WTC11 (cell line): ENCODE measurements at places on chromosomes 4 and X.

DNA sequence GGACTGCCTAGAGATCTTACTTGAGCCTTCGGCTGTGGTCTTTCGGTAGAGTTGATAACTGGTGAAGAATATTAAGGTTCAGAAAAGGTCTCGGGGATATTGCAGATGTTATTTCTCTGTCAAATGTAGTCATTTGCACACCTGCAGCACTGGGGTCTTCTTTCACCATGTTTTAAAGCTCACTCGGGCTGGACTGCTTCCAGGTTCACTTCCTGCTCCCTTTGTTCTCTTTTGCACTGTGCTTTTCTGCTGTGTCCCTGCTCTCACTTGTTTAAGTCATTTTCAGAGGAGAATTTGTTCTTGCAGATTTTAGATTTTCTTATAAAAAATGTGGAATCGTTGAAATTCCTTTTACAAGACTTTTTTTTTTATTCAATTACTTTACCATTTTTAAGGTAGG lies 68.5 kb downstream of the BMPR1B start:
- no peak for DNase-seq

DNA sequence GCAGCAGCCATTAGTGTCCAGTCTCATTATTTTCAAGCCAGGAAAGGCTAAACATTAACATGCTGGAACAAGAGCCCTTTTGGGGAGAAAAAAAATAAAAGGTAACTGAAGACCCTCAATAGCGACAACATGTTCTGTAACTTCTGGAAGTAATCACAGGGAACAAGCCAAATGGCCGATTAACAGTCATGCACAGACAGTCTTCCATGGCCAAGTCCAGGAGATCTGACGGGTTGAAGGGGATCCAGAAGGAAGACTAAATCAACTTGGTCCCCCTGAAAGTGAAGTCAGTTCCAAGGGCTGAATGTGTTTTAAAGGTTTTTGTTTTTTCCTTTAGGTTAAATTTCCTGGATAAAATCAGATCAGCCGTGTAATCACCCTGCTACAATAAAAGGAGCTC lies 52.5 kb downstream of the LNX1 start:
- no peak for DNase-seq

DNA sequence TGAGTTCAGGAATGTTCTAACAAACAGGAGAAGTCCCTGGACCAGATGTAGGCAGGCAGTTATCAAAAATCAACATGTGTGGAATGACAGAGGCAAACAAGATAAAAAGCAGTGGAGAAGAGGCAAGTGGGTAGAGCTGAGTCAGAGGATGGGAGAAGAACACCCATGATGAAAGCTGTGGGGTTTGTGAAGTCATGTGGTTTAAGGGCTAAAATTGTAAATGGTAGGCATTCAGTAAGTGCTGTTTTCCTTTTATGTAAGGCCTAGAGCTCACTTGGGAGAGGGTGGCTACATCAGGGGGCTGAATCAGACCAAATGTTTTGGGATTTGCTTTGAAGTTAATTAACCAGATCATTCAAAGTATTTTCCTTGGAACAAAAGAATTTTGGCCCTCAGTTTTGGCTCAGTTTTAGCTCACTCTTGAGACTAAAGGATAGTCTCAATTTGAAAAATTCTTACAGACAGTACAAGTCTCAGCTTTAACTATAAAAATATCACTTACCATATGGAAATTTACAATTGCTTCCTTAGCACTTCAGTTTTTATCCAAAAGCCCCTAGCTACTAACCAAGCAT lies 114.5 kb upstream of the PCDH7 start:
- DNase-seq = no peak

DNA sequence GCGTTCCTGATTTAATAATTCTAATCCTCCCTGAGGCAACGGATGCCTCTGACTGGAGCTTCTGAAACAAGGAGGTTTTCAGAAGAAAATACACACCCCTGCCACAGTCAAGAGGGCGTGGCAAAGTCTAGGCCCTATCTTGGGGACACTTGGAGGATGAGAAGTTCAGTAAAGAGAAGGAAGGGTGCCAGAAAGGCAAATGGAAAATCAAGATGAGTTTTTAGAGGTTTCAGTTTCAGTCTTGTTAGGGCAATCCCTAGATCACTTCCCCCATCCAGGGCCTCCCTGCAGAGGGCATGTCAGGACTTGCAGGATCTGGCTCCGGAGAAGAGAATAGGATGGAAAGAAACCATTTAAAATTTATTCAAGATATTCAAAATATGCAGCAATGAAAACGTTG lies 28.5 kb upstream of the FGF2 start:
- peak; percentile 41 for DNase-seq

GRCh38 chr4:105594099-105595010 lies 41.9 kb downstream of the ARHGEF38 start:
- DNase-seq = no peak

- no peak for DNase-seq
Measured at GRCh38 chr4:185472103-185472542, 590 bp upstream of the CCDC110 start.

DNA sequence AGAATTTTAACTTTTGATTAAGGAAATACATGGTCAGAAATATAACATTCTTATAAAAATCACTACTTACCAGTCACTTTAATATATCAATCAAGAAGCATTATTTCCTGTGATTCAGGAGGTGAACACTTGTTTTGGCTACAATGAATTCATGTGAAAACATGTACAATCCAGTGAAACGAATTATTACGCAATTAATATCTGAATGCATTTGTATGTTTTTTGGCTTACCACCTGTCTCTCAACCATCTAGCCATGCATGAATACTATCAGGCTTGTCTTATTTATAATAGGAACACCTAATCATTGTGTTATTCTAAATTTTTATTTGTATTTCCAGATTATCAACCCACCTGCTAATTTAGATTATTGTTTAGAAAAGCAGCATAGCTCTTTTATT lies 44.6 kb upstream of the VCX start:
- no peak for DNase-seq

- no peak for DNase-seq
Measured at GRCh38 chr4:107719207-107719921, 670 bp downstream of the PAPSS1 start.

DNA sequence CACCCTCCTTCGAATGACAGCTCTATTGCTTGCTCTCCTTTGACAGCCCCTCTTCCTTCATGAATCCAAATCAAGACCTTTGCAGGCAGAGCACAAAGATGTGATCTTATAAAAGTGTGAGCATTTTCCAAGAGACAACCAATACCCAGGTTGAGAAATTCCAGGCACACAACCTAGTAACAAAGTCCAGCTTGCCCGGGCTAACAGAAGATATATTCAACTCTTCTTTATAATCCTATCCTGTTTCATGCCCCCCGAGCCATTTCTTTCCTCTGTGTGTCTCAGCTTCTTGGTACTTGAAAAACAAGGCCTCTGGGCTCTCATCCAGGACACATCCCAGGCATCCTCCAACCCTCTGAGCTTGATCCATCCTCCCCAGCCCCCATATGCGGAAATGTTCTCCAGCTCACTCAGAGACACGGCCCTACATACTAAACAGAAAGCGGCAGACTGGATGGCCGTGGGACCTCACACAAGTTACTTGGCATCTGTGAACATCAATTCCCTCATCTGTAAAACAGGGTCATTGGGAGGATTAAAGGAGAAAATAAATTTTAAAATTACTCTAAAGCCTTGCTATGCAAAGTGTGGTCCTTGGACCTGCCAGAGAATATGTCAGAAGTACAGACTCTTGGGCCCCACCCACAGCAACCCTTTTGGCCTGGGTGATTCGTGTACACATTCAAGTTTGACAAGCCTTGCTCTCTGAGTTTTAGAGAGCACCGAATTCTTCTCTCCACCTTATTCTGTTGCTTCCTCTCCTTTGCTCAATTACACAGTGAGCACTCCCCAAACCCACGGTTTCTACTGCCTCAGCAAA lies 627.0 kb downstream of the BCOR start:
- no peak for DNase-seq

- no peak for DNase-seq
Measured at GRCh38 chrX:77779695-77780094, 6.3 kb downstream of the ATRX start.

DNA sequence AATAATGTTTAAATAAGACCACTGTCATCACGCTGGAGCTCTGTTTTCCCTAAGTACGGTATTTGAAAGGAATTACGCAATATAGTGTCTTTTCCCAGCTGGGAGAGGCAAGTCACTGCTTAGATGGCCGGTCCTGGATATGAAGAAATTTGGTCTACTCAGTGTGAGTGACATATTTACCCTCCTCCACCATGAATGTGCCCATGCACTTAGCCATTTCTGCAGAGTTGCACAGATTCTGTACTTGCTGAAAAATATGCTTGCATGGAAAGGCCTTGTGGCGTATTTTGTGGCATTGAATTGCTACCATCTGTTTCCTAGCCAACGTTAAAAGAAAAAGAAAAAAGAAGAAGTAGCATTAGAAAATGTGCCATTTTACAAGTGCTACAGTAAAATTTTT lies 73.1 kb downstream of the ADGRL3 start:
- DNase-seq = no peak

GRCh38 chr4:86917212-86918039 lies 17.4 kb upstream of the AFF1 start:
- no peak for DNase-seq

DNA sequence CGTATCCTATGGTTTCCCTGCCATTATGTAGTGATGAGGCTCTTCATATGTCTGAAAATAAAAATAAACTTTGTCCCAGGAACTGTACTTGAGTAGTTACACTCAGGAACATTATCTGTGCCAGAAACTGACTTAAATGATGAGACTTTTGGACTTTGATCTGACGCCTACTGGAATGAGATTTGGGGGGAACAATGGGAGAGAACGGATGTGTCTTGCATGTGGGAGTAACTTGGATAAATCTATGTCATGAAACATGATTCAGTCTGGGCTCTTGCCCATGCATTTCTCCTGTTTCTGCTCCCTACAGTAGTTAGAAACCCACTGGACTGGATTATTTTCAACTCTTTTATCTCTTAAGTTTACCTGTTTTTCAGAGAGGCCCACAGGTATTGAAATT lies 2351.4 kb downstream of the PCDH7 start:
- DNase-seq = no peak

DNA sequence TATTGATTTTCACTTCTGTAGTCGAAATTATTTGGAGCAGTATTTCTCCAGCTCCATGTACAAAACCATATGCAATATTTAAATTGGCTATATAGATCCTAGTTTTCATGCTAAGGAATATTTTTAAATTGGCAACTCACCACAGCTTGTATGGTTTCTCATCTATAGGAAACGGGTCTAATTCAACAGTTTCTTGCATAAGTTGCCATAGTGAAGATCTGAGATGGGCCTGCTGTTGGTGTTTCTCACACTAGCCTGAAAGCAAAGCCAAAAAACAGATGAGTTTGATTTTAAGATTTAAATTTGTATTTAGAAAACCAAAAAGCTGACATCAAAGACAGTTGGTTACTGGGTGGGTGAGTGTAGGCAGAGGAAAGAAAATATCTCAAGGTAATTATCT lies 5.5 kb downstream of the MAPK10 start:
- no peak for DNase-seq

DNA sequence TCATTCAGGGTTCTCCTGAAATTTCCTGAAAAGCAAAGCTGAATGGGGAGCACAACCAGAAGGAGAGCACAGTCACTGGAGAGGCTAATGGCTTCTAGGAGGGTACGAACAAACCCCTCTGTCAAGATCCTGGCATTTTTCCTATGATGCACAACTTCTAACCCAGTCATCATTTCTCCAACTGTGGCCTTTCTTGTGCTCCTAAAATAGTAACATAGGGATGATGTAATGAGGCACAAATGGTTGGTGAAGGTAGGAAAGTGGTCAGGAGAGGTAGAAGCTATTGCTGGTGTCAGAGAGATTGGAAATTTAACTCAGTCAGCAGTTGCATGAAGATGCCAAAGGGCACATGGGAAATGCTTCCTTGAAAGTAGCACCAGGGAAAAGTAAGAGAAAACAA lies 52.7 kb downstream of the SLC10A7 start:
- DNase-seq = no peak
